Right atrium auricular region (tissue), 2 donors: ENCODE measurements at places on chromosomes 1 and 21. TPM values are rescaled to one million over a fixed set of nuclear protein-coding genes. Genes with fewer than 3 reads are reported as not detected.

Gene AJAP1
- total RNA-seq, result 0.04 TPM

Gene GSTM4
- total RNA-seq, result 24.6 TPM

Gene RSPH1
- total RNA-seq, result not detected

Gene AIRE
- not detected for total RNA-seq

Gene GCLM
- 7.5 TPM for total RNA-seq

Gene C1orf87
- not detected for total RNA-seq

Gene SFPQ
- 80.8 TPM for total RNA-seq

Gene FYB2
- 0.70 TPM for total RNA-seq

Gene S100A8
- total RNA-seq, result 19.1 TPM

Gene VANGL2
- total RNA-seq, result 3.4 TPM

Gene DMBX1
- not detected for total RNA-seq

Gene HSD11B1
- 3.7 TPM for total RNA-seq

Gene PIGK
- 15.9 TPM for total RNA-seq

Gene RO60
- 58.9 TPM for total RNA-seq

Gene TSNAX
- total RNA-seq, result 19.5 TPM

Gene HRNR
- total RNA-seq, result not detected

Gene OR10J1
- not detected for total RNA-seq

Gene IFI6
- total RNA-seq, result 43.3 TPM

Gene CYP4A11
- total RNA-seq, result not detected

Gene DPH5
- total RNA-seq, result 26.0 TPM

Gene RGS8
- 0.31 TPM for total RNA-seq

Gene RIPPLY3
- not detected for total RNA-seq

Gene F13B
- total RNA-seq, result not detected

Gene SIK1
- 33.5 TPM for total RNA-seq

Gene SSR2
- total RNA-seq, result 87.6 TPM

Gene MOB3C
- total RNA-seq, result 7.9 TPM

Gene CD84
- total RNA-seq, result 3.1 TPM

Gene DIRAS3
- 7.3 TPM for total RNA-seq
